ENCODE measurements at places on chromosomes 6 and 20. TPM values are rescaled to one million over a fixed set of nuclear protein-coding genes. Genes with fewer than 3 reads are reported as not detected.
A peak's percentile ranks its signal among the peaks of the same experiment; 100 is the strongest.

The BTN3A1 gene
- 14.2 TPM for polyA plus RNA-seq

The ABHD16B gene
- not detected for polyA plus RNA-seq

- H3K27ac ChIP-seq = no peak overlapping the region
- no peaks in the 10 kb centered on the region for H3K27me3 ChIP-seq
- H3K4me3 ChIP-seq = no peak overlapping the region
- DNase-seq = no peak
- H3K36me3 ChIP-seq = peaks cover 39% of the 10 kb centered on the region
- H3K4me1 ChIP-seq = no peaks in the 10 kb centered on the region
Observed at GRCh38 chr20:35673884-35674283, 9.2 kb upstream of the CPNE1 start.

DNA sequence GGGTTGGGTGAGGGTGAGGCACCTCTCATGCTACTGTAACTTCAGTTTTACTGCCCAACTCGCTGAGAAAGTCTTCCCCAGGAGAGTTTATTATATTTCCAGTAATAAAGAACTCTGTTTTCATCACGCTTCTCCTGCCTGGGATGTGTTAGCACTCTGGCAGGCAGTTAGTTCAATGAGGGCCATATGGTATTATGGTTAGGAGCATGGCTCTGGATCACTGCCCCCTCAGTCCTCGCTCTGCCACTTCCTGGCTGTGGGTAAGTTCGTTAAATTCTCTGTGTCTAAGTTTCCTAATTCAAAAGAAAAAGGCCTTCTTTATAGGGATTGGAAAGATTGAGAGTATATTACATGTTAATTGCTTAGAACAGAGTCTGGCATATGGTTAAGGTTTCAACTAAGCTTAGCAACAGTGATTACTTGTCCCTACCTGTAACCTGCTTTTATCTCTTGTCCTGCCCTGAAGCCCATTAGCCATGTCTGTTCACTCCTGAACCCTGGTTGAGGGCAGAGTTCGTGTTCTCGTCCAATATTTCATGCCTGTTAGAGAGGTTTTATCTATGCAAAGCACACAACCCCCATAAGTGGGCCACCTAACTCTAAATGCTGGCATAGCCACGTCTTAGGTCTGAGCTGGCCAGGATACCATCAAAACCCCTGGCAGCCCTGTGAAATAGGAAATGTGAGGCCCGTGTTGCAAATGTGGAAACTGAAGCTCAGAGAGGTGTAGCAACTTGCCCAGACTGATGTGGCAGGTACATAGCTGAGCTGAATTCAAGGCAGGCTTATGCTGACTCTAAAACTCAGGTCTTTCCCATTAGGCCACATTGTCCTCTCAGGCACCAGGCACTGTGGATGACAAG lies 342.5 kb upstream of the JARID2 start:
- no peaks in the 10 kb centered on the region for H3K4me1 ChIP-seq
- no peaks in the 10 kb centered on the region for H3K27me3 ChIP-seq

DNA sequence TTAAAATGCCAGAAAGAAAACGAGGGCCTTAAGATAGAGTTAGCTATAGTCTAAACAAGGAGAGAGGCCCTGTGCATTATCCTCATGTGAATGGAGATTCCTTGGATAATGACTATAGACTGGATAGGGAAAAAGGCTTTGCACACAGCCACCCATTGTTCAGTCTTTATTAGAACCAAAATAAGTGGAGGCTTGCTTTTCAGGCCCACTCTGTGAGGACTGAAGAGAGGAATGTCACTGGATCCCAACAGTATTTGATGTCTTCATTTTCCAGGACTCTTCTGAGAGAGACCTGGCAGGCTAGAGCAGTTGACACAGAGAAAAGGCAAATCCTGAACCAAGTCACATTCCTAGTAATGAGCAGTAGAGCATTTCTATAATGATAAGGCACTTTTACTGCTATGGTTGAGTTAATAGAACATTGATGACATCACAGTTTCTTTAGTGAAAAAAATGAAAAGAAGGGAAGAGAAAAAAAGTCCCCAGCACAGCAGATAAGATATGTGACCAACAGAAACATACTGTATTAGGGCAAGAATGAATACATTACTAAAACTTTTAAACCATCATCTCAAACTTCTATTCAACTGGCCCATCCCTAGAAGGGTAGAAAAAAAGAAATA lies 315.1 kb downstream of the EPHA7 start:
- no peak for DNase-seq
- no peaks in the 10 kb centered on the region for H3K4me1 ChIP-seq
- H3K4me3 ChIP-seq = no peak overlapping the region
- no peaks in the 10 kb centered on the region for H3K27me3 ChIP-seq

DNA sequence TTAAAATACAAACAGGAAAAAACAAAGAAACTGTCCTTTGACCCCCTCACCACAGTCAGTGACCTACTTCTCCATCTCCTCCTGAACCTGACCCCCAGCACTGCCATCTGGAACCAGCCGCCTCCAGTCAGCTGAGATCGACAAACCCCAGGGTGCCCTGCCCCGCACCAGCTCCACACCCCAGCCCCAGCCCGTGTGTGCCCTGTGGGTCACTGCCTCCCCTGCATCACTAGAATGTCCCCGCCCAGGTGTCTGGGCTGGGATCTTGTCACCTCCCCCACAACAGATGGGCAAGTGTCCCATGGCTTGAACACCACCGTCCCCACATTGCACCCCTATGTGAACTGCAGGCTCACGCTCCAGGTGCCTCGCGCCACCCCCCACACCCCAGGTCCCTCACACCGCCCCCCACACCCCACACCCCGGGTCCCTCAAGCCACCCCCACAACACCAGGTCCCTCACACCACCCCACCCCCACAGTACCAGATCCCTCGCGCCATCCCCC lies 13.3 kb downstream of the TAF4 start:
- no peaks in the 10 kb centered on the region for H3K27me3 ChIP-seq
- no peaks in the 10 kb centered on the region for H3K36me3 ChIP-seq
- no peaks in the 10 kb centered on the region for H3K4me1 ChIP-seq
- no peak overlapping the region for H3K4me3 ChIP-seq

- H3K4me3 ChIP-seq = no peak overlapping the region
- DNase-seq = no peak
- H3K27me3 ChIP-seq = no peaks in the 10 kb centered on the region
- H3K27ac ChIP-seq = no peak overlapping the region
Observed at GRCh38 chr20:10992731-10993130, 318.9 kb upstream of the JAG1 start.

DNA sequence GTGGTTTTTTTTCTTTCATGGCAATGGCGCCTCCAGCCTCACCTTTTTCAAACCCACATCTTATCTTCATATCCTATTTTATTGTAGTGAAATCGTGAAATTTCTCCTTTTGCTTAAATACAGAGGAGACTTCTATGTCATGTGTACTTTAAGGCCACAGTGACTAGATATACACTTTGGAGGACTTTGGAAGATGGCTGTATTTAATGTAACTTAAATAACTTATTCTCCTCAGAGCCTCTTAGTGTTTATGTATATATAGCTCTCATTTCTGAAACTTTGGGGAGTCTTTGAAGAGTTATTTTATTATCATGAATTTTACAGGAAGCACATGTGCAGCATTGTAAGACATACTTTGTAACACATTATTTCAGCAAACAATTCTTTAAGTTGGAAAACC lies 968 bp downstream of the LAMA2 start:
- no peaks in the 10 kb centered on the region for H3K36me3 ChIP-seq
- no peak for DNase-seq
- no peaks in the 10 kb centered on the region for H3K4me1 ChIP-seq
- H3K27me3 ChIP-seq = no peaks in the 10 kb centered on the region
- no peak overlapping the region for H3K4me3 ChIP-seq
- H3K27ac ChIP-seq = no peak overlapping the region

DNA sequence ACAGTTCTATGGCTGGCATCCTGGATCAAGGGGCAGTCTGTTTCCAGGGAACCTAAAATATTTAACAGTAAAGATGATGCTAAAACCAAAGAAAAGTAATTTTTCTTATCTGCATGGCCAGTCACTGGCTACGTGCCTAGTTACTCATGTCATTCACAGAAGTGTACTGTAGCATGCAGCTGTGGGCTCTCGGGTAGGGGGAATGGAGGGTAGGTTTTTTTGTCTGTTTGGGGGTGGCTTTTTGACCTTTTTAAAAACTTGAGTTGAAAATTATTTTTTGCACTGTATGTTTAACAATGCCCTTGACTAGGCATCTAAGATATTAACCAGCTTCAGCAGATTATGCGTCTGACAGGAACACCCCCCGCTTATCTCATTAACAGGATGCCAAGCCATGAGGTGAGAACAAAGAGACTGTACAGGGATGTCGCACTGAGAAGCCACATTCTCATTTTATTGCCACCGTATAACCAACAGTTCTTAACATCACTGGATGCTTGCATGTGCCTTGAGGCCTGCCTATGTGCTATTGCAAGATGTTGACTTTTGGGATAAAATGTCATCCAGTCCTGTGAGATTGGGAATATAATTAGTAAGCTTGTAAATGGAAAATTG lies 30.3 kb upstream of the MAPK13 start:
- no peaks in the 10 kb centered on the region for H3K27me3 ChIP-seq
- H3K4me3 ChIP-seq = no peak overlapping the region
- peak overlapping the region; percentile 95 for H3K27ac ChIP-seq

- no peaks in the 10 kb centered on the region for H3K36me3 ChIP-seq
- H3K27ac ChIP-seq = no peak overlapping the region
- no peak overlapping the region for H3K4me3 ChIP-seq
- no peaks in the 10 kb centered on the region for H3K27me3 ChIP-seq
- H3K4me1 ChIP-seq = no peaks in the 10 kb centered on the region
Observed at GRCh38 chr6:6688951-6689350, 100.4 kb downstream of the LY86 start.
